ENCODE measurements at places on chromosomes 3 and 15.

DNA sequence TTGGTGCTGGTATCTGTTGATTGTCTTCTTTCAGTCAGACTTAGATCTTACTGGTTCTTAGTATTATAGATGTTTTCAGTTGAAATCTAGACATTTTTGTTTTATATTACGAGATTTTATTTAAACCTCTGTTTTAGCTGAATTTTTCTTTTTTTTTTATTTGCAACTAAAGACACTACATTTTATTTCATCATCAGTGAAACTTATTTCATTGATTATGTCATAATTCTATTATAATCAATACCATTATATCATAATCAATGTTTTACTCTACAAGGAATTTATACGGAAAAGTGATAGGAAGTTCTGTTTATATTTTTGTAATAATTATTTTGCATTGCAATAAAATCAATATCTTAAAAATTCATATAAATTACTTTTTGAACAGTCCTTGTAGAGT lies 477.4 kb upstream of the MDFIC2 start:
- DNase-seq: no peak

DNA sequence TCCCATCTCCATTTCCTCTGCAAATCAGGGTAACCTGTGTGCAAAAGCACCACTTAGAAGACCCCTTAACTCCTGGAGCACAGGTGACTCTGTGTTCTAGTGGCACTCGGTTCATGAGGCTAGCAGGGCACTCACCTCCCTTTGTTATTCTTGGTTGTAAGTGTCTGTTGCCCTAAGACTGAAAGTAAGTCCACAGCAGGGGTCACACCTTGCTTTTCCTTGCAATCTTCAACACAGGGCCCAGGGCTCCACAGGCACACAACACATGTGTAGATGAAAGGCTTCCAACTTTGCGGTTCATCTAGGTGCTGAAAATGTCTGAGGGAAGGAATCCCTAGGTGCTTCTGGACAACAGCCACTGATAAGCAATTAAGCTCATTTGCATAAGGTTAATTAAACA lies 2.9 kb downstream of the RNU6-1 start:
- DNase-seq: no peak

DNA sequence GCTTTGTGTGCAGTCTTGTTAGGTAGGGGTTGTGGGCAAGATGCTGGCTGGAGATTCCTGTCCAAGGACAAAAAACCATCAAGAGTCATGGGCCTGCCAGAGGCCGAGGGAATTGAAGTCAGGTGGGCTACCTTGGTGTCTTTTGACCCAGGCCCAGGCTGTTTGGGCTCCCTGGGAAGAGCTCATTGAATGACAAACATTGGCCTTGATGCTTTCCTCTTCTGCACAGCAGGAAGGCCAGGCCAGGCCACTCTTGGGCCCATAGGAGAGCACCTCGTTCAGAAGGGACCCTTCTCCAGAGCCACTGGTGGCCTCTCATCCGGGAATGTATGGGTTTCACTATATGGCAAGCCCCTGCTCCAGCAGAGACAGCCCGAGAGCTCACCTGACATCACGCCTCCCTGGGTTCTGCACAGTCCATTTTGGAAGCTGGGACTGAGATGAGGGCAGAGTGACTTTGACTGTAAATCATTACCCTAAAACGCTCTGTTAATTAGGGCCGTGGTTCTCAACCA lies 169.1 kb downstream of the NSMCE3 start:
- no peak for DNase-seq

DNA sequence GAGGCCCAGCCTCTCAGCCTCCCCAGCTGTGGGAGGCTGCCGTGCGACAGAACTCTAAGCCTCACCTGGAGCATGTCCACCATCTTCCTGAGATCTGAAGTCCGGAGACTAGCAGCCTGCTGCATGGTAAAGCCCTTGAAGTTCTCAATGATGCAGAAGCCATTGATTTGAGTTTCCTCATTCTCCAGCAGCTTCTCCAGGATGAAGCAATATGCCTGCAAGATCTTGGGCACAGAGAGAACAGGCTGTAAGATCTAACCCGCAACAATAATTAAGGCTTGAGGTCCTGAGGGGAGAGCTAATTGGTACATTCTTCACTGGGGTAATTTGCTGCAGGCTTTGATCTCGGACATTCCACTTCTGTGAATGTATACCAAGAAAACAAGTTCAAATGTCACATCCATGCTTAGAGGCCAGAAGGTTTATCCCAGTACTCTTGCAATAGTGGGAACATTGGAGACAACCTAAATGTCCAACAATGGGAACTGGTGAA lies 9.7 kb downstream of the RLBP1 start:
- no peak for DNase-seq

GRCh38 chr15:60993008-60993407 lies 236.1 kb downstream of the RORA start:
- no peak for DNase-seq

GRCh38 chr3:139519998-139520737 lies 19.4 kb downstream of the RBP1 start:
- no peak for DNase-seq

DNA sequence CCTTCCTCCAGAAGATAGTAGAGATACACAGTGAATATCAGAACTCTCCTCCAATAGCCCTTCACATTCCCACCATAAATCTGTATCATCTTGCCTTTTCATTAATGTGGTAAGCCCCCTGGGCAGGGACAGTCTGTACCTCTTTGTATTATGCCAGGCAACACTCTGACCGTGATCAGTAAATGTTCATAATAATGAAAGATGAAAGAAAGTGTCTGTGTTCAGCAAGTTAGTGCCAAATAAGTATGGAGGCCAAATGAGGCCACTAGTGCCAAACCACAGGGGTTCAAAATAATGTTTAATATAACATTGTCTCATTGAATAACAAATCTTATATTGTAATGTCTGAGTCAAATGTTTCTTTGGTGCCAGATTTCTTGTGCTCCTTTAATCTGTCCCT lies 104.3 kb downstream of the CMSS1 start:
- no peak for DNase-seq

DNA sequence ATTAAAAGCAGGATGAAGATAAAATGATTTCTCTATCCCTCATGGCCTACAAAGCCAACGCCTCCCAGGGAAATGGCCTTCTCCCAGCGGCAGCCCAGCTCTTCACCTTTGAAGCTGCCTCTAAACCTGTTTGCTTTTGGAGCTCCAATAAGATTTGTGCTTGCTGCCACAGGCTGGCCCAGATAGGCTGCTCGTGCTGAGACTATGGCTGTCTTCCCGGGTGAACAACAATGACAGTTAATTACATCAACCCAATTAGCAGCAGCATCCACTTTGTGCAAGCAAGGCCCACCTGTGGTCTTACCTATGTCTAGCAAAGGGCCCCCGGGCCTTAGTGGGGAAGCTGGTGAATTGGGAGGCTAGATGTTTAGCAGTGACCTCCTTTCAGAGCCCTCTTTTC lies 179.6 kb downstream of the P3H2 start:
- DNase-seq: no peak

GRCh38 chr3:126051741-126052140 lies 32.2 kb downstream of the SLC41A3 start:
- no peak for DNase-seq

GRCh38 chr3:157529751-157530150 lies 26.5 kb upstream of the VEPH1 start:
- DNase-seq: no peak

GRCh38 chr15:67021455-67021854 lies 43.9 kb upstream of the SMAD3 start:
- no peak for DNase-seq

GRCh38 chr3:172241405-172241804 lies 202.0 kb downstream of the FNDC3B start:
- no peak for DNase-seq

GRCh38 chr3:46325645-46326300 lies 28.1 kb upstream of the CCR2 start:
- DNase-seq: no peak

DNA sequence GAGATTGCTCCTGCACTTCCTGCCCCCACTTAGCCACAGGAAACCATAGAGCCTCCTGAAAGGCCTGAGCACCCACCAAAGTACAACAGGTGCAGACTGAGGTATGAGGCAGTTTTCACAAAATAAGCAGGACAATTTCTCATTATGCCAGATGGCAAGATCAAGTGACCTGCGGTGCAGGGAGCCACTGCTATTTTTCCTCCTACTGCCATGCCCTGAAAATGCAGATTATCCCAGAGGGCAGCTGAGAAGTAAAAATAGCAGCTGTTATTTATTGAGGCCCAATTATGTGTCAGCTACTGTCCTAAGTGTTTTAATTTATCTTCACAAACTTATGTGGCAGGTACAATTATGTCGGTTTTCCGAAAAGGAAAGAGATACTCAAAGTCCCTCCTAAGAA lies 209.5 kb upstream of the ST8SIA2 start:
- DNase-seq: no peak

Data from stimulated activated CD8-positive, alpha-beta memory T cell treated with anti-CD3 and anti-CD28 coated beads, Interleukin-4, amount 100 ng/mL, for 4 hours (primary cell).